Stimulated activated CD8-positive, alpha-beta memory T cell treated with anti-CD3 and anti-CD28 coated beads, Interleukin-2, amount 100 ng/mL, for 1 hour (primary cell): ENCODE measurements at places on chromosomes 3 and 15.

DNA sequence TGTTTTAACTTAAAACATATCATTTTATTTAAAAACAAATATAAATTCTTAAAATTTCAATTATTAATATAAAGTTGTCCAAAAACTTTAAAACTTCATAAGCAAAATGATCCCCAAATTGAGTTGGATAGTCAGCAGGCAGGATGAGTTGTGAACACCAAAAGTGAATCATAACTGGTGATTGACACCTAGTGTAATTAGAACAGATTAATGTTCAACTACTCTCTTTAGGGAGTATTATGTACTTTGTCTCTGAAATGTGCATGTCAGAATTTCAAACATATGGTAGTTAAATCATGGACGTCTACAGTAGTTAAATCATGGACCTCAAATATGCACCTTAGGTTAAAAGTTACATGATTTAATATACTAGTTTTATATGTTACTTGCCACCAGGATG lies 2.9 kb upstream of the SI start:
- no peak for DNase-seq

GRCh38 chr3:107630779-107631178 lies 108.0 kb downstream of the BBX start:
- DNase-seq: no peak

GRCh38 chr3:158260392-158260791 lies 150.5 kb downstream of the RSRC1 start:
- DNase-seq: no peak

DNA sequence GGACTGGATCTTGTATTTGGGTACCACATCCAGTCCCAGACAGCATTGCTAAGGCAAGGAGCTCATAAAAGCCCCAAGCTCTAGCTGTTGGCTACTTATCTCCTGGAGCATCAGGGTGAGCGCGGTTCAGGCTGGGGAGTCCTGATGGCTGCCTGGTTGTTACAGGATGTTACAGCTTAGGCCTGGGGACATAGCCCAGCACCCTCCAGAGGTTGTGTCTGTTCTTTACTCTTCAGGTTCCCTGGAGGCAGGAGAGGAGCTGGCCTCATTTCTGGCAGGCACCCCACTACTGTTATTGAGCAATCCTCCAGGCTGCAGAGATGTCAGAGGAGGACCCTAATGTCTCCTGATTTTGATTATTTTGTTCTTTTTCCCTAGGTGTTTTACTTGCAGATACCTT lies 26.6 kb downstream of the APBA2 start:
- DNase-seq: no peak

DNA sequence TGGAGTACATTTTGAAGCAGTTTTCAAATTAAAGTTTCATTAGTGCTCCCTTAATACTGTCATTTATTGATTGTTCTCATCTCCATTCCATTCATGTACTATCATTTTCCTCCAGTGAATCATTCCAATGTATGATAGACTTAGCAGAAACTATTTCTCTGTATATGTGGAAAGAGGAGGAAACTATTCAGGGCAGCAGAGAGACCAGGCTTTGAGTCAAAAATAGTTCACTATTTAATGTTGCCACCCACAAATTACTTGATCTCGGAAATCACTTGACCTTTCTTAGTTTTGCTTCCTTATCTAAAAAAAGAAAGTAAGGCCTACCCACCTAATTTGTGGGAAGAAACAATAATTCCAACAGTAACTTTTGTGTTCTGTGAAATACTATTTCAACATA lies 610.5 kb upstream of the ZNF385D start:
- no peak for DNase-seq

- DNase-seq: no peak
Measured at GRCh38 chr3:44924457-44925084, 50.2 kb downstream of the TGM4 start.

DNA sequence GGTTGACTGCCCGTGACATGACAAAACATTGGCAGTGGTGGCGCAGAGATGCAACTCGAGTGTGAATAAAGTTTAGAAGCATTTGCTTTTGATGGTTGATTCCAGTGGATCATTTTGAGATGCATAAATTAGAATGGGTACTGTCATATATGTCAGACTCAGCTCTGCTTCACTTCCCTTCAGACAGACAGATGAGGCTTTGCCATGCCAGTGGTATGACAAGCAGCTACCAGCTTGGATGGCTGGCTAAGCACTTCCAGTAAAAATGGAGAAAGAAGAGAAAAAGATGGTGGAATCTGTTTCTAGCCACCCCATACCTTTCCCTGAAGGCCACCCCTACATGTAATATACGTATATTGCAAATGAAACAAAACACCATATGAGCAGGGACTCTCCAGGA lies 13.5 kb upstream of the CLEC3B start:
- no peak for DNase-seq

GRCh38 chr3:37183375-37183831 lies 9.0 kb upstream of the LRRFIP2 start:
- DNase-seq: no peak

DNA sequence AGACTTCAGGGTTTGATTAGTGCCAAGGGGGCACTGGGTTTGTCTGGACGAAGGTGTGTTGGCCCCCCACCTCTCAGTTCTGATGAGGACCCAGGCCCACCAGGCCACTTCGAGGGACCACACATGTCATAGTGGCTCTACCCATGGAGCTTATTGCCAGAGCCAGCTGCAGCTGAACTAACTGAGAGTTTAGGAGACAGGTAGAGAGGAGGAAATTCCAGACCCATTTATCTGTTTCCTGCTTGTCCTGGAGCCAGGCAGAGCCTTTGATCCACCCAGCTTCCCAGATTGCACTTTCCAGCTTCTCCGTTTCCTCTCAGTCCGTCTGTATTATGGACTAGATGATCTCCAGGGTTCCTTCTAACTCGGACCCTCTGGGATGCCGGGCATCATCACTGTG lies 20.9 kb downstream of the SLC24A1 start:
- DNase-seq: no peak

- DNase-seq: no peak
Measured at GRCh38 chr3:155313300-155313699, 19.8 kb upstream of the STRIT1 start.

GRCh38 chr3:134143828-134144401 lies 106.7 kb downstream of the RYK start:
- DNase-seq: no peak

DNA sequence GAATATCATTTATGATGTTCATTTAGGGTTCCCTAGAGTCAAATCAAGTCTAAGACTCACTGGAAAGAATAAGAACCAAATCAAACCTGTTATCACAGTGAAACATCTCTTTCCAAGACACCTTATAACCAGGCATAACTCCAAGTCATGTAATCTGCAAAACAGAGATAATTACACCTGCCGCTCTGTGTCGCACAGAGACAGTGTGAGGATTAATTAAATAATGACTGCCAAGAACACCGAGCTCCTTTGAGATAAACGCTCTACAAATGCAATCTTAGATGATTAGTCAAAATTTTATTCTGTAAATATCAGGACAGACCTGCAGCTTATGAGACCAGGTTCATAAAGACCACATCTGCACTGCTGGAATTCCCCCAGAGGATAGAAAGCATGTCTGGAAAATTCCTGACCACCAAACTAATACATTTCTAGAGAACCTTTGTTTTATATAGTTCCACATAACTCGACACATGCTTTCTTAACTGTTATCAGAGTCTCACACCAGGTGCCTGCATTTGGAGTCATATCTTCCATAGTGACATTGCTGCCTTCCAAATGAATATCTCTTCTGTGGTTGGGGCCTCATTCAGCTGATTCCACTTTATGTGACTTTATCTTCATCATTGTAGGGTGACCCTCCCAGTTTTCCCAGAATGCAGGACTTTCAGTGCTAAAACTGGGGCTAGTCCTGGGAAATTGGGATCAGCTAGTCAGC lies 252.8 kb downstream of the CD47 start:
- no peak for DNase-seq

- no peak for DNase-seq
Measured at GRCh38 chr3:149628957-149629670, 28.7 kb downstream of the WWTR1 start.

- DNase-seq: no peak
Measured at GRCh38 chr3:134369861-134370596, 4.2 kb downstream of the AMOTL2 start.

DNA sequence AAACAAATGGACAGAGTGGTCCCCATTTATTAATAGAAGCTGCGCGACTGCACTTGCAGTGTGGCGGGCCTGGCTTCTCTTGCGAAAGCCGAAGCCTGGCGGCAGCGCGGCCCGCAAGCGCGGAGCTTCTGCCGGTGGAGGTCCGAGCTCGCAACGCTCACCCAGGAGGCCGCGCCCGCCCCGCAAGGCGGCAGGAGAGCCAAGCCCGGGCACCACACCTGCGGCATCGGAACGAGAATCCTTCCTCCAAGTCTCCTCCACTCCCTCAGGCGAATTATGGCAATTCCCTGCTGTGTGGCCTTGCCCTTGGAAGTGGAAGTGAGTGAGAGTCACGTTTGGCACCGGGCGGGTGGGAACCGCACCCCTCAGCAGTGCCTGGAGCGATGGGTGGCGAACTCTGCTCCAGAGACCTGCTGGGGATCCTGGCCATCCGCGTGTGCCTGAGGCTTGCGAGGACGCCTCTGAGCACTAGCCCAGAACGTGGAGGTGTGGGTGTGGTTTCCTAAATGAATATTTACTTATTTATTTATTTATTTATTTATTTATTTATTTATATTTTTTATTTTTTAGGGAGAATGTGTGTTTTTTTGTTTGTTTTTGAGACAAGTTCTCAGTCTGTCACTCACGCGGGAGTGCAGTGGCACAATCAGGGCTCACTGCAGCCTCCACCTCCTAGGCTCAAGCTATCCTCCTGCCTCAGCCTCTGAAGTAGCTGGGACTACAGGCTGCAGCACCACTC lies 133.7 kb upstream of the UBE2E1 start:
- DNase-seq: no peak

DNA sequence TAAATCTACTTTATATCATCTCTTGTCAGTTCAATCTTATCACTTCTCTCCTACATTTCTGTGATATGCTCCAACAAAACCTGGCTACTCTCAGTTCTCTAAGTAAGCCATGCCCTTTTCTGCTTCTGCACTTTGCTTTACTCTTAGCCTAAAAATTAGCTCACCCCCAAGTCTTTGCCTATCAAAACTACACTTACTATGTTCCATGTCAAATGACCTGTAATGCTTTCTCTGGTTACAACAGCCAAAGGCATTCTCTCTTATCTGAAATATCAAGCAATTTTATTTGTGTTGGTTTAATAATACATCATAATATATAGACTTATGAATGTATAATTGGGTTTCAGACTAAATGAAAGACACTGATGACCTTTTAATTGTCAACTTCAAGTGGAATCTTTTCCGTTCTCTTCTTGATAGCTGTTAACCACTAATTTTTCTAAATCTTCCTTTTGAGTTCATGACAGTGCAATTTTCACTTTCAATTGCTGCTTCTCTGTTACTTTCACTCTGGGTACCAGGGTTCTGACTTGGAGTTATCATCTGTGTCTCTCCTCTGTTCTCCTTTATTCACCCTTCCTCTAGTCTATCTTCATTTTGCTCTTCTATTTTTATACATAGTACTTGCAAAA lies 619.0 kb upstream of the GOLIM4 start:
- DNase-seq: no peak

DNA sequence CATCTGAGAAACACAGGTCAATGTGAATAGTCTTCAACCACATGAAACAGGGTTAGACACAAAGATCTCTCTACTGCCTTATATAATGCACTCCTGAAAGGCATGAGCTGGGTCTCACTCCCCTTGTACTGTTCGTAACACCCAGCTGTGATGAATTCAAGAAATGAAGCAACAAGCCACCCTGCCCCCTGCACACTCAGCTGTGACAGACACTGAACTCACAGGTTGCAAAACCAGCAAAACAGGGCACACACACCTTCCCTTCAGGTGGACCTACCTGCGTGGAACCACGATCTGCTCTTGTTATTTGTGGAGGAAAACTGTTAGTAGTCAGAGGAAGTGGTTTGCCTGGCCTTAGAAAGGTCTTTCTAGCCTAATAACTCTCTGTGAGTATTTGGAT lies 64.5 kb downstream of the CERS3 start:
- DNase-seq: no peak

GRCh38 chr3:56125358-56126005 lies 342.8 kb downstream of the ERC2 start:
- DNase-seq: no peak

DNA sequence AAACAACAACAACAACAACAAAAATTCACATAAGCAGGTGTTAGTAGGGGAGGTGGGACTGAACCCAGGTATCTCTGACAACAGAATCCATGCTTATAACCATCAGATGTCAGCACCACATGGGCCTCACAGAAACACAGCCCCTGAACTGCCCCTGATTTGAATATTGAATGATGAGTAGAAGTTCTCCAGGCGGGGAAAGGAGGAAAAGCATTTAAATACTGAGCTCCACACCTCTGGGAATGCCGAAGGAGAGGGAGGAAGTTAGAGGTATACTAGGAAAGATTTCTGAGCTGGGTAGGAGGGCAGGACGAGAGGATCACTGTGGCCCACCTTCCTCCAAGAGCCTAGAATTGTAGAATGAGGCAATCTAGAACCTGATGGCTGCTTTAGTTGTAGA lies 31.9 kb upstream of the EIF4A2 start:
- no peak for DNase-seq

GRCh38 chr15:41999290-42000285 lies 21.3 kb downstream of the PLA2G4E start:
- no peak for DNase-seq

DNA sequence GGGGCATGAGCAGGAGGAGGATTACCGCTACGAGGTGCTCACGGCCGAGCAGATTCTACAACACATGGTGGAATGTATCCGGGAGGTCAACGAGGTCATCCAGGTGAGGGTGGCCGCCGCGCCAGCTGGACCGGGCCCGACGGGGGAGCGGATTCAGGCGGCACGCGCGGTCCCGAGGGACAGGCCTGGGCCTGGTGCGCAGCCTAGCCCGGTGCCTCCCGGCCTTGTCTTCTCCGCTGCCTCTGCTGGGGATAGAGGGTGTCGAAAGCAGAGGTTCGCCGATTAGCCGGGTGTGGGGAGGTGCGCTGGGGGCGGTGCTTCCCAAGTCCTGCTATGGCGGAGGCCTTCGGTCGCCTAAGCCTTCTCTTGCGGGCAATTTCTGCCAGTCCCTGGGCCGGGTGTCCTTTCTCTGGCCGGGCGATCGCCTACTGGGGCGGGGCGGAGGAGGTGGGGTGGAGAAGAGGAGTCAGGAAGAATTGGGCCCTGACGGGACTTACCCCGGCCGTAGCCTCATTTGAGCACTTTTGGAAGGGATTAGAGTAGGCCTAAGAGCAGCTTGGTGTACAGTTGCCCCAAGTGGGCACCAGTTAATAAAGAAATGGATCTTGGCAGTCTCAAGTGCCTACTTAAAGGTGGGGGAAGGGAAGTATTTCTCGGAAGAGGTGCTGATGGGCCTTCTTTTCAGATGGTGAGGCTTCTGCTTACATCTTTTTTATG lies 940 bp downstream of the ARIH1 start:
- peak; percentile 64 for DNase-seq

GRCh38 chr3:143070977-143071551 lies 48.5 kb upstream of the CHST2 start:
- no peak for DNase-seq

- DNase-seq: no peak
Measured at GRCh38 chr15:89928421-89928820, 15.7 kb upstream of the ARPIN start.

GRCh38 chr3:33417066-33417673 lies 23.0 kb downstream of the UBP1 start:
- DNase-seq: no peak
